ENCODE measurements at places on chromosomes 3 and 15. TPM values are rescaled to one million over a fixed set of nuclear protein-coding genes. Genes with fewer than 3 reads are reported as not detected.

SLC15A2 gene
- total RNA-seq = not detected

ADAMTS9 gene
- total RNA-seq = 51.8 TPM

SPINK8 gene
- total RNA-seq = not detected

AGBL1 gene
- total RNA-seq = not detected

ALDH1A2 gene
- 2.3 TPM for total RNA-seq

AADAC gene
- total RNA-seq = 0.87 TPM

CCDC51 gene
- total RNA-seq = 18.2 TPM

POTEB3 gene
- not detected for total RNA-seq

ZNF80 gene
- total RNA-seq = not detected

EEFSEC gene
- total RNA-seq = 11.8 TPM

ARL14 gene
- total RNA-seq = not detected

CHCHD6 gene
- total RNA-seq = 8.2 TPM

GOLGA6B gene
- not detected for total RNA-seq

VWA5B2 gene
- total RNA-seq = not detected

STRIT1 gene
- not detected for total RNA-seq

SOX14 gene
- not detected for total RNA-seq

LTK gene
- total RNA-seq = 0.73 TPM

EOMES gene
- not detected for total RNA-seq

SLC28A1 gene
- not detected for total RNA-seq

PBRM1 gene
- 48.8 TPM for total RNA-seq

CACNA2D2 gene
- total RNA-seq = not detected

ABHD14A gene
- total RNA-seq = 10.8 TPM

ROPN1 gene
- not detected for total RNA-seq

CCR3 gene
- not detected for total RNA-seq

DAZL gene
- total RNA-seq = not detected

TAGLN3 gene
- total RNA-seq = not detected

AHSG gene
- not detected for total RNA-seq

COL6A5 gene
- total RNA-seq = not detected

CPN2 gene
- total RNA-seq = not detected

CFAP100 gene
- total RNA-seq = not detected

ZDHHC23 gene
- 3.3 TPM for total RNA-seq

SLC2A2 gene
- total RNA-seq = not detected

GDPGP1 gene
- total RNA-seq = 12.4 TPM

PODXL2 gene
- 1.1 TPM for total RNA-seq

CSPG5 gene
- not detected for total RNA-seq

VGLL3 gene
- total RNA-seq = 2.5 TPM

TNFSF10 gene
- 20.2 TPM for total RNA-seq

PLA2G4E gene
- total RNA-seq = not detected

TMEM266 gene
- not detected for total RNA-seq

CD96 gene
- not detected for total RNA-seq

ST8SIA2 gene
- total RNA-seq = not detected

NEK10 gene
- 0.30 TPM for total RNA-seq

CNOT10 gene
- total RNA-seq = 15.2 TPM

POPDC2 gene
- total RNA-seq = 0.10 TPM

IL17RD gene
- total RNA-seq = 1.8 TPM

SEMA3G gene
- total RNA-seq = 3.5 TPM

RHOV gene
- total RNA-seq = 0.05 TPM

TPRG1 gene
- not detected for total RNA-seq

ESYT3 gene
- total RNA-seq = 0.05 TPM

NME9 gene
- total RNA-seq = not detected

PLD1 gene
- total RNA-seq = 36.4 TPM

CYP1A1 gene
- total RNA-seq = 30.3 TPM

CADPS gene
- not detected for total RNA-seq

WNT7A gene
- total RNA-seq = not detected

MAGEL2 gene
- total RNA-seq = not detected

FHIT gene
- total RNA-seq = 0.27 TPM

CHRFAM7A gene
- total RNA-seq = not detected

IL17RC gene
- 28.7 TPM for total RNA-seq

All from mammary microvascular endothelial cell (primary cell).